ENCODE measurements at places on chromosomes 7 and 10.

- DNase-seq = no peak
These were observed 138.3 kb downstream of the DOCK4 start for GRCh38 chr7:112067632-112068540.

GRCh38 chr7:66039094-66039670, 36.4 kb upstream of the ASL start:
- DNase-seq = no peak

- DNase-seq = no peak
These were observed 33.0 kb downstream of the LRRC72 start for GRCh38 chr7:16559497-16560179.

- no peak for DNase-seq
These were observed 3.0 kb downstream of the ASZ1 start for GRCh38 chr7:117424090-117424829.

GRCh38 chr10:118571123-118571522, 24.3 kb downstream of the PRLHR start:
- no peak for DNase-seq

DNA sequence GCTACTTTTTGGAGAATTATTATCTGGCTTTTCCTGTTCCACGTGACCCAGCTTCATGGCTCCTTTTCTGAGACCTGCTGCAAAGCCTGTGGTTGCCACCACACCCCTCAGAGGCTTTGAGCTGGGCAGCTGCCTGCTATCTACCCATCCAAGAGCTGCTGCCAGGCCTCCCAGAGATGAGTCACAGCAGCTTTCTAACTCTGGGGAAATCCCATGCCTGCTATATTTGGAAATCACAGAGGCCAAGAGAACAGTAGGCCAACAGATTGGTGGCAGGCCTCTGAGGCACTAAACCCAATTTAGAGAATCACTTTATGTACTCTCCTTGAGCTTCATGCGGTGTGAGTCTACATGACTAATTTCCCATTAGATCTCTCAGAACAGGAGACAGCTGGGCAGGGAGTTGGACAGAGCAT, 35.2 kb downstream of the SGCE start:
- peak; percentile 1 for DNase-seq

GRCh38 chr10:106795619-106796018, 368.9 kb downstream of the SORCS1 start:
- no peak for DNase-seq

GRCh38 chr7:100489121-100489520, 5.4 kb downstream of the NYAP1 start:
- DNase-seq = no peak

- no peak for DNase-seq
These were observed 186.0 kb upstream of the SHH start for GRCh38 chr7:155998328-155998691.

DNA sequence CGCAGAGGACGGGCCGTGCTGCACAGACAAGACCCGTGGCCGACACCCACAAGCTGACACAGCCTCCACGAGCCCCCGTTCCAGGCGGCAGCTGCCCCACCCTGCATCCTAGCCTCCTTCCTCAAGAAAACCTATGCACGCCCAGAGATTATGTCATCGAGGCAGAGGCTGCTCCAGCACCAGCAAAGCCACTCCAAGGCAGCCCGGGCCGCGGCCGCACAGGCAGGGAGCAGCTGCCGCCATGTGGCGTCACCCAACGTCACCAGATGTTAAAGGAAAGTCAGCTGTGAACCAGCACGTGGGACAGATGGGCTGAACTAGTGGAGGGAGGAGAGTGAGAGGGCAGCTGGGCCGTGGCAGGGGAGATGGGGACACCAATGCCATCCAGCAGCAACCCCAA, 59.8 kb downstream of the STK32C start:
- DNase-seq = no peak

DNA sequence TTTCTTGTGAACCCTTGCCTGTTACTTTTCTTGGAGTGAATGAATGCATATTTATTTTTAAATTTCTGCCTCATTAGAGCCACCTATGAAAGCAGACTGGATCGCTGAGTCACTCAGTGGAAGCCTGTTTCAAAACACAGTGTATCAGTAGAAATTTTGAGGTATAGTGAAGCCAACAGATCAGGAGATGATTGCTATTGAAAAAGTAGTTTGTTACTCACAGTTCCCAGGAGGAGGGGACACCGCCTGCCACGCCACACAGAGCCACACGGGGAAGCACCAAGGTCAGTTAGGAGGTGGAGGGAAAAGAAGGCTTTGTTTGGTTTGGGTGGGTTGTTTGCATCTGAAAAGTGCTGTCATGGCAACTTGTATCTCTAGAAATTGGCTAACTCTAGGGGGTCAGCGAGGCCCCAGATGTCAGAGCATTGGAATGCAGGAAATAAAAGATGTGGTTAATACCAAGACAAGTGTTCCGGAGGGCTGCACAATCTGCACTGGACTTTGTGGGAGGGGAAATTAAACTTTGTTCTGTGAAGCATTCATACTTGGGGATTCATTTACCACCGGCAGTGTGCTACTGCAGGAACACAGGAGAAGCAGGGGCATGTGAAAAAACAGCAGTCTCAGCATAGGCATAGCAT, 106.4 kb upstream of the SDK1 start:
- DNase-seq = no peak

- DNase-seq = no peak
These were observed 10.9 kb upstream of the NKX6-2 start for GRCh38 chr10:132796846-132797245.

- peak; percentile 48 for DNase-seq
These were observed 718 bp upstream of the UMAD1 start for GRCh38 chr7:7639847-7640220.

- DNase-seq = no peak
These were observed 60.2 kb downstream of the PLPP4 start for GRCh38 chr10:120517196-120517595.

DNA sequence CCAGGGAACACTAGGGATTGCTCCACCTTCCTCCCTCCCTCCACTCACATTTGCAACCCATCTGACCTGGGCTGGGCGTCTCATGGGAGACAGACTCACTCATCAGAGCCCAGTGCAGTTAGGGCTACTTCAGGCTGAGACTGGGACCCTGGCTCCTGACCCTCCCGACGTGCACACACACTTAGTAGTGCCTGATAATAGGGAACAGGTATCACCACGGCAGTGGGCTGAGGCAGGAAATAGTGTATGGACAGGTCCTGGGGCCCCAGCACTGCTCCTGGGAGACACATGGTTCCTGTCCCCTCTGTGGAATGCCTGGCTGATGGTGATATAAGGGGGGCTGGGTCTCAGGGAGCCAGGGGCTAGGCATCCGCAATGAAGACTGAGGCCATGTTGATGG, 14.3 kb downstream of the AQP1 start:
- no peak for DNase-seq

- DNase-seq = no peak
These were observed 34.8 kb upstream of the ADO start for GRCh38 chr10:62769574-62770242.
